Heart right ventricle (tissue), 16 donors: ENCODE measurements at places on chromosomes 7 and 10. TPM values are rescaled to one million over a fixed set of nuclear protein-coding genes. Genes with fewer than 3 reads are reported as not detected.

TMEM72 gene
- not detected for polyA plus RNA-seq

- no peak for DNase-seq
Measured at GRCh38 chr10:66586073-66586472, 339.8 kb upstream of the LRRTM3 start.

DNA sequence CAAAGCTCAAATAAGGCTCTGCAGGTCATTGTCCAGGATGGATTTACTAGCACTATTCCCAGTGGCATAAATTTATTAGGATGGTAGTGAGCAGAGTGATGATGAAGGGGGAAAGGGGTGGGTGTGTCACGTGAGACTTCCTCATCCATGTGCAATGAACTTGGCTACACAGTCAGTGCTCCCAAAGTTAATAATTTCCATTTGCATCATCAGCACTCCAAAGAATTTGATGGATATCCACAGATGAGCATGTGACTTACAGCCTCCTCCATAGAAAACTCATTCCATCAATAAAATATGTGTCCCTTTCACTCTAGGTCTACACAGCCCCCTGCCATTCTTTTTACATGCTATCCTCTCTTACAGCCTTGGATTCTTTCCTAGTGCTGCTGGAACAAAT lies 142.6 kb upstream of the PLPP4 start:
- no peak for DNase-seq

DNA sequence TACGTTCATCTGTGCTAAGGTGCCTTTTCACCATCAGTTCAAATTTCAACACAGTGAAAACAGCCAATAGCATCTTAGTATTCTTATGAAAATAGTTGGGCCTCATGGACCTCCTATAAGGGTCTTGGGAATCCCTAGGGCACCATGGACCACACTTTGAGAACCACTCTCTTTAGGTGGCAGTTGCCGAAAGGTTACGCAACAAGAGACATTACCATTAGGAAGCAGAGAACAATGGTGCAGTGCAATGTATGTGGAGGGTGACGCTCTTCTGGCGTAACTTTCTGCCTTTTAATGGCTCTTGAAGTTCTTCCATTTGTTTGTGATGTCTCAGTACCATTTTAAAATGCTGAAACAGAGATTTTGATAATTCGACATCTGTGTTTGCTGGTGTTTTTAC lies 131.1 kb downstream of the CNNM2 start:
- DNase-seq, result no peak

GRCh38 chr7:139930286-139930965 lies 101.4 kb downstream of the TBXAS1 start:
- DNase-seq, result no peak

DNA sequence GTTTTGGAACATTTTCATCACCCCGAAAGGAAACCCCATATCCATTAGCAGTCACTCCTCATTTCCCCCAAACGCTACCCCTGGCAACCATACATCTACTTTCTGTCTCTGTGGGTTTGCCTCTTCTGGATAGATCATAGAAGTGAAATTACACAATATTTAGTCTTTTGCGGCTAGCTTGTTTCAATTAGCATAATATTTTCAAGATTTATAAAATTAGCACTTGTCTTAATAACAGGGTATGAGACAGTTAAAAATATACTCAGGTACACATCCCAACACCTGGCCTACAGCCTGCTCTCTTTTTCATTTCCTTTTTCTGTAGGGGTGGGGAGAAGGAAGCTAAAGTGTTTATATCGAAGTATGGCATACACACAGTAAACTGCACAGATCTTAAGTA lies 81.4 kb upstream of the LRGUK start:
- DNase-seq, result no peak
